Liver (tissue), 10 donors: ENCODE measurements at places on chromosomes 12 and 14. TPM values are rescaled to one million over a fixed set of nuclear protein-coding genes. Genes with fewer than 3 reads are reported as not detected.

- peaks cover 4% of the 10 kb centered on the region for H3K36me3 ChIP-seq
- H3K4me3 ChIP-seq = peak overlapping the region; percentile 62
- H3K27ac ChIP-seq = peak overlapping the region; percentile 40
- no peaks in the 10 kb centered on the region for H3K27me3 ChIP-seq
Measured at GRCh38 chr14:101761881-101762529, 496 bp downstream of the PPP2R5C start.

DNA sequence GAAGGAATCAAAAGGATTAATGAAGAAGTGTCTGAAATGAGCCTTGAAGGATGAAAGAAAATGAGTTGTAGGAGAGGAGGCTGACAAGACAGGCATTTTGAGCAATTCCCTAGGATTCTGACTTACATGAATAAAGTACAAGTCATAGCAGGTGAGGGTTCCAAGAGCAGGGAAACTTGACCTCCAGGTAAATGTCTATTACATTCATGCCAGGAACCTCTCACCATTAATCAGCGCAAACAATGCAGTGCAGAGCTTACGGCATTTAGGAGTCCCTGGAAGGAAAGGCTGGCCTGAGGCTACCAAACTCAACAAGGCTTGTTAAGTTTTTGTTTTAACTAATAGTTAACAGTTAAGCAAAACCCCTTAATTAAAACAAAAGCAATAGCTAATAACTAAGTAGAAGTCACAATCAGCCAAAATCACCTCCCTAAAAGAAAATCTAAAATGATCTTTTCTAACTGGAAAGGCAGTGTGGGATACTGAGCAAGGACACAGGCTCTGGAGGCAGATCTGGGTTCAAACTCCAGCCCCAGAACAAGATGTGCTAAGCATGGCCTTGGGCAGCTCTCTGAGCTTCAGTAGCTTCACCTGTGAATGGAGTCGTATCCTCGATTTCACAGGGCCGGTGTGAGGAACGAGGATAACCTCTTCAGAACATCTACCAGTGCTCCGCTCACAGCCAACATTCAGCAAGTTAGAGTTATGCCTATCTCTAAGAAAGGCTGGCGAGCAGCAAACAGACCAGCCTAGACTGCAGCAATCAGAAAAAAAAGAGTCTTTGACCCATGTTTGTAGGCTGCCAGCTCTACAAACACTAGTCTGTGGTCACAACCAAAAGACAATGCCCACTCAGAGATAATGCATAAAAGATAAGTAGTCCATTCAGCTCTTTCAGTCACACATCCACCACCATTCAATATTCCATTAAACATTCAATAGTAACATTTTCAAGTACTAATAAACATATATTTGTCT is 16.9 kb downstream of the PPTC7 start:
- H3K27me3 ChIP-seq = no peaks in the 10 kb centered on the region
- peak overlapping the region; percentile 60 for H3K27ac ChIP-seq
- H3K36me3 ChIP-seq = no peaks in the 10 kb centered on the region

Gene DDX54
- total RNA-seq = 20.2 TPM

DNA sequence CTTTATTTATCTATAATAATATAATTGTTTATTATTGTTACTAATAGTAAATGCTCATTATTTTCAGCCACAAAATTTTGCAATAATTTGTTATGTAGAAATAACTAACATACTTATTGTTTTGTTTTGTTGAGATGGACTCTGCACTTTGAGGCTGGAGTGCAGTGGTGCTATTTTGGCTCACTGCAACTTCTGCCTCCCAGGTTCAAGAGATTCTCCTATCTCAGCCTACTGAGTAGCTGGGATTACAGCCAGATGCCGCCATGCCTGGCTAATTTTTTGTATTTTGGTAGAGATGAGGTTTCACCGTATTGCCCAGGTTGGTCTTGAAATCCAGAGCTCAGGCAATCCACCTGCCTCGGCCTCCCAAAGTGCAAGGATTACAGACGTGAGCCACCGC is 76.6 kb upstream of the RAP1B start:
- DNase-seq = no peak
- peaks cover 17% of the 10 kb centered on the region for H3K4me1 ChIP-seq
- no peaks in the 10 kb centered on the region for H3K36me3 ChIP-seq

DNA sequence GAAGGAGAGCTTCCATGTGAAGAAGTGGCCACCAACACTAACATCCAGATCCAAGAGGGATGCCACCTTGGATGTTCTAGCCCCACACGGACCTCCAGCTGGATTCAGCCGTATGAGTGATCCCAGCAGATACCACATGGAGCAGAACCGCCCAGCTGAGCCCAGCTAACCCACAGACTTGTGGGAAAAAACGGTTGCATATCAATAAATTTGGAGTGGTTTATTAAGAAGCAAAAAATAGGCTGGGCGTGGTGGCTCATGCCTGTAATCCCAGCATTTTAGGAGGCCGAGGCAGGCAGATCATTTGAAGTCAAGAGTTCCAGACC is 11.9 kb upstream of the IFT81 start:
- peak overlapping the region; percentile 89 for H3K27ac ChIP-seq
- H3K27me3 ChIP-seq = no peaks in the 10 kb centered on the region
- H3K36me3 ChIP-seq = no peaks in the 10 kb centered on the region
- H3K4me3 ChIP-seq = no peak overlapping the region
- H3K4me1 ChIP-seq = peaks cover 32% of the 10 kb centered on the region

GRCh38 chr12:57927086-57927485 is 14.3 kb upstream of the ATP23 start:
- DNase-seq = no peak
- H3K36me3 ChIP-seq = no peaks in the 10 kb centered on the region
- H3K4me1 ChIP-seq = no peaks in the 10 kb centered on the region
- H3K27me3 ChIP-seq = no peaks in the 10 kb centered on the region
- H3K4me3 ChIP-seq = no peak overlapping the region

DNA sequence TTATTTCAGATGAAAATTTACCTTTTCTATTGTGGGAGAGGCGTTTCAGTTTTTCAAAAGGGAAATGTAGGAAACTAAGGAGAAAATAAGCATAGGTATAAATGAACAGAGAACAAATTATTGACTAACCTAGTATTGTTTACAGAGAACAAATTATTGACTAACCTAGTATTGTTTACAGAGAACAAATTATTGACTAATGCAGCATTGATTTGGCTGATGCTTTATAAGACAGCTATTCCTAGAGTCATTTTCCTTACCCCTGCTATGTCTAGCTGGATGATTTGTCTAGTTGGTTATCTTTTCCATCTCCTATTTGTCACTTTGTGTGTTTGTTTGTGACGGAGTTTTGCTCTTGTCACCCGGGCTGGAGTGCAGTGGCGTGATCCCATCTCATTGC is 22.6 kb downstream of the TMPO start:
- no peak overlapping the region for H3K4me3 ChIP-seq
- peaks cover 20% of the 10 kb centered on the region for H3K4me1 ChIP-seq
- H3K27me3 ChIP-seq = no peaks in the 10 kb centered on the region
- no peak overlapping the region for H3K27ac ChIP-seq
- no peak for DNase-seq

- no peaks in the 10 kb centered on the region for H3K27me3 ChIP-seq
- DNase-seq = no peak
- no peaks in the 10 kb centered on the region for H3K36me3 ChIP-seq
- H3K4me1 ChIP-seq = peaks cover 46% of the 10 kb centered on the region
- peak overlapping the region; percentile 57 for H3K27ac ChIP-seq
Measured at GRCh38 chr12:132601171-132601883, 9.1 kb downstream of the LRCOL1 start.

Gene SMOC1
- 43.7 TPM for total RNA-seq

- peaks cover 8% of the 10 kb centered on the region for H3K36me3 ChIP-seq
- no peak overlapping the region for H3K4me3 ChIP-seq
- no peaks in the 10 kb centered on the region for H3K27me3 ChIP-seq
- no peak overlapping the region for H3K27ac ChIP-seq
- DNase-seq = no peak
Measured at GRCh38 chr12:109449845-109450532, 27.1 kb downstream of the KCTD10 start.

GRCh38 chr12:27193854-27194544 is 50.1 kb upstream of the STK38L start:
- H3K4me3 ChIP-seq = no peak overlapping the region
- no peaks in the 10 kb centered on the region for H3K36me3 ChIP-seq
- H3K4me1 ChIP-seq = peaks cover 9% of the 10 kb centered on the region
- no peak for DNase-seq
- H3K27ac ChIP-seq = peak overlapping the region; percentile 86
- no peaks in the 10 kb centered on the region for H3K27me3 ChIP-seq

Gene HDAC7
- total RNA-seq = 7.1 TPM

DNA sequence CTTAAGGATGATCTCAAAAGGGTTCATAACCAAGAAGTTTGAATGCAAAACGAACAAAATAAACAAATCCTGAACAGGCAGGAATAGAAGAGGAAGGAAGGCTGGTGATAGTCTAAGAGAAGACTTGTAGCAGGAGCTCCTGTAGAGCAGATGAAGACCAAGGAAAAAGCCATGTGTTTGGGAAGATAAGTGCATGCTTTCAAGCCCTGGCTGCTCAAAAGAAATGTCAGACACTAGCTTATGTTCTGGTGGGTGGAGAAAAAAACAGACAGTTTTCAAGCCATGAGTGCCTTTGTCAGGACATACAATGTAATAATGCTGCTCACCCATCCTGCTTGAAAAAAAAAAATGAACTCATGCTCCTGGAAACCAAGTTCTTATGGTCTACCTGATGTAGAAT is 27.4 kb downstream of the TAOK3 start:
- H3K4me1 ChIP-seq = no peaks in the 10 kb centered on the region
- H3K4me3 ChIP-seq = no peak overlapping the region
- no peak for DNase-seq
- no peak overlapping the region for H3K27ac ChIP-seq
- H3K36me3 ChIP-seq = no peaks in the 10 kb centered on the region

GRCh38 chr14:51225751-51226150 is 14.3 kb upstream of the TMX1 start:
- H3K27me3 ChIP-seq = no peaks in the 10 kb centered on the region
- H3K27ac ChIP-seq = no peak overlapping the region
- H3K4me3 ChIP-seq = no peak overlapping the region

Gene SMARCC2
- 20.5 TPM for total RNA-seq
